ENCODE measurements at places on chromosomes 4 and X. TPM values are rescaled to one million over a fixed set of nuclear protein-coding genes. Genes with fewer than 3 reads are reported as not detected.

DNA sequence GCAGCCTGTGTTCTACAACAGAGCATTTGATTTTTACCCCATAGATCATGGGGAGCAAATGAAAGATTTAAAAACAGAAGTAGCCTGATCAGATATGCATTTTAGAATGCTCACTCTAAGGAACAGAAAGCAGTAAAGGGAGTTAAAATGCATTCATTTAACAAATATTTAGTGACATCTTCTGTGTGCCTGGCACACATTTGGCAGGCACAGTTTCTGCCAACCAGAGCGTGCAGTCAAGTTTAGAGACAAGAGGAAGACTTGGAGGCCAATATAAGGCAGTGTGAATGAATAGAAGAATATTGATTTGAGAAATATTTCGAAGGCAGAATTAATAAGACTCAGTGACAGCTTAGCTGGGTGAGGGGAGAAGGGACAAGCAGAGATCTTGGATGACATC lies 210.1 kb downstream of the KDR start:
- no peaks in the 10 kb centered on the region for H3K4me1 ChIP-seq
- no peak overlapping the region for H3K4me3 ChIP-seq
- H3K36me3 ChIP-seq = no peaks in the 10 kb centered on the region
- no peak overlapping the region for H3K27ac ChIP-seq
- no peaks in the 10 kb centered on the region for H3K27me3 ChIP-seq

AMBN gene
- not detected for total RNA-seq

DNA sequence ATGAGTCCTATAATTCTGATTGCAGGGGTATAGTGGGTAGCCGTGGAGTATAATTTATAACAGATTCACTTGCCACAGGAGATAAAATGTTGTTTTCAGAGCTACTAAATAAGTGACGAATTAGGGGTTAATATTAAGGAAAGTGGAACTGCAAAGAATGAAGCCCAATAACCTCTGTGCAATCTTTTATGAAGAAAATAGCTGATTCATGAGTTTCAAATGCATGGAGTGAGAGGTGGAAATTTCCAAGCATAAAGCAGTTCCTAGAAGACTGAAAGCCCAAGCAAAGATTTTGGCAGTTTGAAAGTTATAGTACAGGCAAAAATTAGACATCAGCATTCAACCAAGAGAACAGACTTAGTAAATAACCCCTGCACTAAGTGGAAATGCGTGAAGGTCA lies 1782.4 kb upstream of the PCDH10 start:
- no peaks in the 10 kb centered on the region for H3K27me3 ChIP-seq
- H3K27ac ChIP-seq = no peak overlapping the region
- H3K36me3 ChIP-seq = no peaks in the 10 kb centered on the region
- DNase-seq = no peak

ZCCHC13 gene
- total RNA-seq = not detected

GRCh38 chr4:5933116-5933515 lies 40.2 kb upstream of the CRMP1 start:
- H3K27me3 ChIP-seq = peaks cover 17% of the 10 kb centered on the region
- no peak overlapping the region for H3K27ac ChIP-seq
- no peak for DNase-seq

DNA sequence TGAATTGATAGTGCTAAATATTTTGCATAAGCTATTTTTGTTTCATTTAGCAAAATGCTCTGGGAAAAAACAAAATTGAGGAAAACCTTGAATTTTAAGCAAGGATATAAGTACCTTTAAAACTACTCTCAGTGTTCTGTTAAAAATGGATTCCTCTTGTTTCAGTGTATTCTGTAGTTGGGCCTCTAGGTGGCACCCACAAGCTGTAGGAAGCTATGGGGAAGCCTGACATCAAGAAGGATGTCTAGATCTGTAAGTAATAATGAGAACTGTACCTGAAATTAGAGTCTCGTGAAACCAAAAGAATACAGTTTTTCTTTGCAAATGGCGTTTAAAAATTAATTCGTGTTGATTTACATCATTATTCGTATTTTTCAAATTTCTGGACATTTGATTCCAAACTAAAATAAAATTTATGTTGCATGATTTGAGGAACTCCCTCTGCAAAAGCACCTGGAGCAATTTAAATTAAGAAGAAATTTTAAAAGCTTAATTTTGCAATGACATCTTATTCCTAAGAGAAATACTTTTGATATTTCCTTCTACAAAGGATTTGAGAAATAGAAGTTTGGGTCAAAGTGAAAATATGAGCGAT lies 51.2 kb downstream of the TMPRSS11E start:
- no peak overlapping the region for H3K4me3 ChIP-seq
- DNase-seq = peak; percentile 50
- no peaks in the 10 kb centered on the region for H3K27me3 ChIP-seq
- H3K4me1 ChIP-seq = peaks cover 9% of the 10 kb centered on the region
- no peaks in the 10 kb centered on the region for H3K36me3 ChIP-seq
- H3K27ac ChIP-seq = no peak overlapping the region

GRCh38 chr4:96763546-96763945 lies 923.7 kb downstream of the PDHA2 start:
- H3K4me1 ChIP-seq = no peaks in the 10 kb centered on the region
- H3K27me3 ChIP-seq = no peaks in the 10 kb centered on the region
- H3K36me3 ChIP-seq = no peaks in the 10 kb centered on the region
- H3K4me3 ChIP-seq = no peak overlapping the region
- H3K27ac ChIP-seq = no peak overlapping the region
